ENCODE measurements at places on chromosomes 7 and 10. TPM values are rescaled to one million over a fixed set of nuclear protein-coding genes. Genes with fewer than 3 reads are reported as not detected.
A peak's percentile ranks its signal among the peaks of the same experiment; 100 is the strongest.

DNA sequence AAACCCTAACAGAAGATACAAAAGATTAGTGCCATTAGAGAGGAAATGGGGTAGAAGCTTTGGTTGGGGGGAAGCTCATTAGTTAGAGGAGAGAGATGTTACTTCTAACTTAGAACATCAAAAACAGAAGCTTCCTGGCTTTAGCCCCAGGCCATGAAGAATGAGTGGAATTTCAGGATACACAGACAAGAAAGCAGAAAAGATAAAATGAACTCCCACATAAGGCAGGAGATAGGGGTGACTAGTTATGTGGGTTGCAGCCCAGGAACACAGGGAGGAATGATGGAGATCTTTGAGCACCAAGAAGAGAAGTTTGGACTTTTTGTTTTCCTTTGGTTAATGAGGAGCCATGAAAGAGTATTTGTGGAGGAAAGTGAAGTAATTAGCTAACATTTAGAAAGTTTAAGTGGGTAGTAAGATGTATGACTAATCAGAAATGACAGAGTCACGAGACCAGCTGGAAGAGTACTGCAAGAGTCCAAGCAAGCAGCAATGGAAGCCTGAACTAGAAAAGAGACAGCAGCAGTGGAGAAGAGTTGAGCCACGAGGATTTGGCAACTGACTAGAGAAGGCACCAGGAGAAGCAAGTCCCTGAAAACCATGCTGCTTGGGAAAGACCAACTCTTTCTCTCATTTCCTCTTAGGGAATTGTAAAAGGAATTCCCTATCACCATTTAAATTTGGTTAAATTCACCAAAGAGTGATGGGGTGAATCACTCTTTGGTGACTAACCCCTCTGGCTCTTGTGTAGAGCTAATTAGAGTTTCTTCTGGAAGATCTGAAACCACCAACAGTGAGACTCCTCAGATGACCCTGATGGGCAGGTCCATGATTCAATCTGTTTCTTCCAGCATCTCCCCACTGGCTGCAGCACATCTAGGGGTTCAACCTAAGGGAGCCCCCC lies 131.9 kb downstream of the KCNMA1 start:
- DNase-seq, result peak; percentile 91

DNA sequence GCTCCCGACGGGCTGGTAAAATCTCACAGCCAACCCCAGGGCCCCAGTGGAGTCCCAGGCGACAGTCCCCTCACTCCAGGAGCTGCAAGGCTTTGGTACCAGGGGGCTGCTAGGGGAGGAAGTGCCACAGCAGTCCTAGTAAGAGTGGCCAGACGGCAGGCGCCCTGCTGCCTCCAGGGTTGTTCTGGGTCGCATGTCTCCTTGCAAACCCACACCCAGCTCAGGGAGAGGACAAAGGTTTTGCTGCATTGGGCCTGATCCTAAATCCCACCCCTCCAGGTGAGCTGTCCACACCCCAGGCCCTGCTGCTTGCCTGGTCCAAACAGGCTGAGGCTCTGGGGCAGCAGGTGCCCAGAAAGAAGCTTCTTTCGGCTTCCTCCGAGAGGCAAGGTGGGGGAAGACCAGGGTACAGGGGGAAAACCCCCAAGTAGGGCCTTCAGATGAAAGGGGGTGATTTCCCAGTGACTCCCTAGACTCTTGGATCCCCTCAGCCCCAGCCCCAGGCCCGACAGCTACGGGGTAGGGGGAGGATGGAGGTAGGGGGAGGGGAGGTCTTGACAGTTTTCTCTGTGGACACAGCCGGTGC lies 4.2 kb upstream of the KCP start:
- DNase-seq, result no peak

- DNase-seq, result no peak
Measured at GRCh38 chr7:113824117-113824823, 94.5 kb downstream of the PPP1R3A start.

DNA sequence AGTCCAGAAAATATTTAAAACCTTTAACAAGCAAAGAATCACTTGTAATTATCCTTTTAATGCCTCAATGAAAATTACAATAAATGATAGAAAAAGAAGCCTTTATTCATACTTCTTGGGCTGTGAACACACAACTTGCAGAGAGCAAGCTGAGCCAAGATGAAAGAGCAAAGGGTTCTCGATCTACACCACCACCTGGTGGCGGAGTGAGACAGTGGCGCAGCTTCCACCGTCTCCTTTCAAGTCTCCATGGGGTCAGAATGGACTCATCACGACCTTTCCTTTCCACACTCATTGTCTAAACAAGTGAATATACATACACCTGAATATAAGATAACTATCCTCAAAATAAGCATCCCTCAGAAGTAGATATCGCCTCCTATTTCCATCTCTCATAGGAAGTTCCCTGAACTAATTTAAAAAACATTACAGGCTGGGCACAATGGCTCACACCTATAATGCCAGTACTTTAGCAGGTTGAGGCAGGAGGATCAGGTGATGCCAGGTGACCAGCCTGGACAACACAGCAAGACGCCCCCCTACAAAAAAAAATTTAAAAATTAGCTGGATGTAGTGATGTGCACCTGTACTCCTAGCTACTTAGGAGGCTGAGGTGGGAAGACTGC lies 40.7 kb downstream of the ATE1 start:
- DNase-seq, result peak; percentile 69

GRCh38 chr10:112491144-112491543 lies 44.1 kb downstream of the VTI1A start:
- peak; percentile 53 for DNase-seq

GRCh38 chr7:157271991-157272324 lies 64.8 kb upstream of the DNAJB6 start:
- DNase-seq, result peak; percentile 99

- DNase-seq, result no peak
Measured at GRCh38 chr10:84243759-84244158, 1.1 kb upstream of the RGR start.

- peak; percentile 98 for DNase-seq
Measured at GRCh38 chr10:24706479-24707118, 17.1 kb downstream of the ARHGAP21 start.

GRCh38 chr10:17506390-17506789 lies 52.0 kb upstream of the ST8SIA6 start:
- no peak for DNase-seq

- DNase-seq, result peak; percentile 37
Measured at GRCh38 chr7:99386584-99387238, 12.2 kb downstream of the ARPC1B start.

- DNase-seq, result no peak
Measured at GRCh38 chr7:91263384-91264045, 718 bp upstream of the FZD1 start.

HOXA5 gene
- 23.9 TPM for total RNA-seq

GRCh38 chr10:78802866-78803265 lies 265.9 kb upstream of the ZMIZ1 start:
- DNase-seq, result peak; percentile 79

- peak; percentile 37 for DNase-seq
Measured at GRCh38 chr10:112710528-112710927, 239.5 kb upstream of the TCF7L2 start.

DNA sequence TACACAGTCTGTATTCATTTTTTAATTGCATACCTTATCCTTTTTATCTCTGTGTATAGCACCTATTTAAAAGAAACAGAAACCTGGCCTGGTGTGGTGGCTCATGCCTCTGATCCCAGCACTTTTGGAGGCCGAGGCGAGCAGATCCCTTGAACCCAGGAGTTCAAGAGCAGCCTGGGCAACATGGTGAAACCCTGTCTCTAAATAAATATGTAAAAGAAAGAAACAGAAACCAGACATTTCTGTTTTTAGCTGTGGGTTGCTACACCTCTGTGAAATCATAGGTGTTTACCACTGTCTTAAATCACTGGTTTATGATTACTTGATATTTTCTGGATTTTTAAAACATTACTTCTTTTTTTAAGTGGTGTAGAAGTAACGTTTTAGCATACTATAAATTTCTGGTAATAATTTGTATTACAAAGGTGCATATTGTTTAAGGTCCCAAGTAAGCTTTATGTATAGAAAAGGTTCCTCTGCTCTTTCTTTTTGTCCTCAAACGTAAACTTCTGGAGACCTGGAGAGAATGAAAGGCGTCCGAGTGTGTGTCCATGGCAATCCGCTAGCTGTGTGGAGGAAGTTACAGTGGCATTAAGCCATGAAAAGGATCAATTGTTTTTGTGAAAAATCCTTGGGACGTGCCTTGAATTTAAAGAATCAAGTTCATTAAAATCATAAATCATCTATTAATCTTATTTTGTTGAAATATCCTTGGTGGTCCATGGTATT lies 41.1 kb downstream of the PTPRZ1 start:
- DNase-seq, result no peak

- DNase-seq, result no peak
Measured at GRCh38 chr10:48547061-48547895, 57.6 kb downstream of the ARHGAP22 start.
